Mesendoderm (in vitro differentiated cells): ENCODE measurements at places on chromosomes 3 and 15.

GRCh38 chr15:60217161-60217560, 180.6 kb downstream of the ANXA2 start:
- no peak for DNase-seq

GRCh38 chr3:120341658-120342346, 7.4 kb downstream of the LRRC58 start:
- peak; percentile 45 for DNase-seq

GRCh38 chr15:39792844-39793335, 10.2 kb upstream of the FSIP1 start:
- DNase-seq: no peak

- DNase-seq: peak; percentile 50
These were observed 172.6 kb downstream of the P3H2 start for GRCh38 chr3:189947948-189948723.

GRCh38 chr3:73491287-73491662, 133.5 kb downstream of the PDZRN3 start:
- DNase-seq: no peak

- peak; percentile 32 for DNase-seq
These were observed 9.3 kb downstream of the PXYLP1 start for GRCh38 chr3:141240687-141241615.

- DNase-seq: peak; percentile 64
These were observed 26.5 kb upstream of the XXYLT1 start for GRCh38 chr3:195297446-195297845.

- no peak for DNase-seq
These were observed 141.6 kb downstream of the EBLN2 start for GRCh38 chr3:73203101-73203500.

DNA sequence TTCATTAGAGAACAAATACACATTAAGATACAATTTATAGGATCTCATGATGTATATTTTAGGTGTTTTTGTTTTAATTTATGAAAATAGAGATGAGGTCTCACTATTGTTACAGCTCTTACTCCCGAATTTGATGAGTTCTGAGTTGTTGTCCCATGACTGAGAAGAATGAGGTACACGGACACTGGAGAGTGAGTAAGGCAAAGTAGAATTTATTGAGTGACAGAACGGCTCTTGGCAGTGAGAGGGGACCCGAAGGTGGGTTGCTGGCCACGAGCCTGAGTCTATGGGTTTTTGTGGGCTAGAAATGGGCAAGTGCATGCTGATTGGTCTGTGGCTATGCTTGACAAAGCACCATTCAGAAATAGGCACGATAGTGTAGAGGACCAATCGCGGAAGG, 3.1 kb upstream of the RNF168 start:
- DNase-seq: peak; percentile 18

DNA sequence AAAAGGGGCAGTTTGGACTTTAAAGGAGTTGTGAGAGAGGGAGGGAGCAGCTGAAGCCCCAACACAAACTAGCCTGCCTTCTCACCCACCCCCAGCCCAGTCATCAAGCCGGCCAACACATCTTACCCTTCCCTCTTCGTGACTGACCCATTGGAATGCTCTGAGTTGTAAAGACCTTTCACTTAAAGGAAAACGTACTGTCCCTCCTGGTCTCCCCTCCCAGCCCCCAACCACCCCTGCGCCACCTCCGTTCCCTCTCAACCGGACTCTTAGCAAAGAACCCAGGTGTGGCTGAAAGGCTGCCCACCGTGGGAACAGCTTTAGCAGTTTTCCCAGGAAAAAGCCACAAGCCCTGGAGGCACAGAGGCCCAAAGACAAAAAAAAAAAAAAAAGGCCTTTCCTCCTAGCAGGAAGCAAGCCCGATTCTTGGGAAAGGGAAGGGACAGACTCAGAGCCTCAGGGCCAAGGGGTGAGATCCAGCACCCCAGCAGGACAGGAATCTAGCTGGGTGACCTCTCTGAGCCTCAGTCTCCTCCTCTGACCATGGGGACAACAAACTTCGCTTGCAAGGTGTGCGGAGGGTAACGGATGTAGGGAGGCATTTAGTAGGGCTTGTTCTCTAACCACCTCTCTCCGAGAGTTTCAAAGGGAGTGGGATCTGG, 2.4 kb downstream of the CYP11A1 start:
- peak; percentile 83 for DNase-seq

- DNase-seq: no peak
These were observed 40.1 kb downstream of the TRIM71 start for GRCh38 chr3:32857921-32858320.

- no peak for DNase-seq
These were observed 521.5 kb downstream of the PDCD6IP start for GRCh38 chr3:34319881-34320280.

DNA sequence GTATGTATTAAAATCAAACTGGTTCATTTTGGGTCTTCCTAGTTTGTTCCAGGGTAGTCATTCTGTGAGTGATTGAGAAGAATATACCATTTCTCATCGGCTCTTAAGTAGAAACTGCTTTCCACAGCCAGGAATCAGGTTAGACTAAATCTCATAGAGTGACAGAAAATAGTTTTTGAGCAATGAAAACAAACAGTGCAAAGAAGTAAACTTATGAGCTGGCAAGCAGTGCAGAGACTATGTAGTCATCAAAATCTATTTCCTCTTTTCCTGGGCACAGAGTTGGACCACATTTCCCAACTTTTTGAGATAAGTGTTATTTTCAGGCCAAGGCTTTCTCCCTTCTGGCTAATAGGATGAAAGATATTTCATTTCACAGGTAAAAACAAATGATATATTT, 66.5 kb downstream of the UBE3A start:
- no peak for DNase-seq

- DNase-seq: no peak
These were observed 23.6 kb downstream of the SETD5 start for GRCh38 chr3:9420850-9421549.

DNA sequence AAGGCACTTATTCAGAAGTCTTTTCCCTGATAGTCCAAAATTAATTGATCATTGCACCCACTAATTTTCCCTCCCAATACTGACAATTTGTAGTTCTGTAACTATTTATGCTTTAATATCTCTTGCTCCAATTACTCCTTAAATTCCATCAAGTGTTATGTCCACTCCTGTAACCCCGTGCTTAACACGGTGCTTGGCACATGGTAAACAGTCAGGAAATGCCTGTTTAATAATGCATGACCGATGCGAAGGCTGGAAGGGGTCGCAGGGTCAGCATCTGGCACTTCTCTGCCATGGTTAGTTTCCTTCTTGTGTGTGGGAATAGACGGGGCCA, 553 bp upstream of the SEC22A start:
- DNase-seq: no peak

- DNase-seq: no peak
These were observed 17.7 kb upstream of the ZBBX start for GRCh38 chr3:167397826-167398225.

GRCh38 chr3:58204720-58205119, 6.1 kb downstream of the DNASE1L3 start:
- DNase-seq: no peak

- DNase-seq: peak; percentile 93
These were observed 236.2 kb downstream of the TLE3 start for GRCh38 chr15:69861331-69862171.
